Gastroesophageal sphincter (tissue), 4 donors: ENCODE measurements at places on chromosomes 2 and 18.

DNA sequence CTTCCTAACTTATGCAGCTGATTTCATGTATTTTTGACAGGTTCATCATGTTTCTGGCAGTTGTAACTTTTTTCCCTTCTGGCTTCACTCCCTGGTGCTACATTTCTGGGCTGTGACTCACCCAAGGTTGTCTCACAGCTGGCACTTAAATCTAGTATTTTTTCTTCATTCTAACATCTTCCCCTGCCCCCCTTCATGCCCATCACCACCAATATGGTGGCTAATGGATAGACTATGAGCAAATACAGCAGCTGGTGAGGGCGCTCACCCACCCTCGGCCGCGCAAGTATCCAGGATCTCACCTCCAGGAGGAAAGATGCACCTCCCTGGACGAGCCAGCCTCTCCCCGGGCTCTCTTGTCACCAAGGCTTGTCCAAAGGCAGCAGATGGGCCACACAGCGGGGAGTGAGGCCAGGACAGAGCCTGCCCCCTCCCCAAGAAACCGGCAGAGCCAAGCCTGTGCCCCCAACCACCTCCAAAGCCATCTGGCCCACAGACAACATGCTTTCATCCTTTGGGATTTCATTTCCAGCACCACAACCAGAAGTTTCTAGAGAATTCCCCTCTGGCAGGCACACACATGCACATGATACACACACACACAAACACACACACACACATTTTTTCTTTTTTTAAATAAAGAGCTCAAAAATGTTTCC is 39.1 kb downstream of the ATOH8 start:
- H3K36me3 ChIP-seq = no peaks in the 10 kb centered on the region
- H3K27me3 ChIP-seq = no peaks in the 10 kb centered on the region
- H3K4me3 ChIP-seq = no peak overlapping the region
- H3K27ac ChIP-seq = peak overlapping the region; percentile 80

GRCh38 chr18:58034370-58034769 is 9.7 kb upstream of the NEDD4L start:
- no peaks in the 10 kb centered on the region for H3K36me3 ChIP-seq
- no peaks in the 10 kb centered on the region for H3K27me3 ChIP-seq
- no peak for ATAC-seq
- no peak overlapping the region for H3K27ac ChIP-seq
- H3K4me3 ChIP-seq = no peak overlapping the region
- H3K4me1 ChIP-seq = no peaks in the 10 kb centered on the region

DNA sequence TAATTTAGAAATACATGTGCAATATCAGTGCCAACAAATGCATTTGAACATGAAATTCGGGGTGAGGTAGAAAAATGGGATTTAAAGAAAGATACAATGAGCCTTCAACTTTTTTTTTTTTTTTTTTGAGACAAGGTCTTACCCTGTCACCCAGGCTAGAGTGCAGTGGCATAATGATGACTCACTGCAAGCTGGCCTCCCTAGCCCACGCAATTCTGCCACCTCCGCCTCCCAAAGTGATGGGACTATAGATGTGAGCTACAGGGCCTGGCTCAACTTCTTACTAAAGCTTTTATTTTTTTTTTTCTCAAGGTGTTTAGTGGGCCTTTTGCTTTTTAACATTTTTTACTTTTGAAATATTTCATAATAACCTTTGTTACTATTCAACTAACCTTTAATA is 365.6 kb downstream of the LRRTM4 start:
- no peak overlapping the region for H3K4me3 ChIP-seq
- no peaks in the 10 kb centered on the region for H3K36me3 ChIP-seq
- no peak for ATAC-seq
- no peaks in the 10 kb centered on the region for H3K27me3 ChIP-seq

- H3K36me3 ChIP-seq = no peaks in the 10 kb centered on the region
- H3K4me3 ChIP-seq = no peak overlapping the region
- no peak for ATAC-seq
- no peak overlapping the region for H3K27ac ChIP-seq
Observed at GRCh38 chr2:52474091-52474490, 1293.5 kb upstream of the CHAC2 start.

GRCh38 chr2:15678346-15678745 is 86.7 kb downstream of the DDX1 start:
- H3K36me3 ChIP-seq = no peaks in the 10 kb centered on the region
- H3K4me1 ChIP-seq = peaks cover 7% of the 10 kb centered on the region
- H3K27ac ChIP-seq = no peak overlapping the region
- ATAC-seq = no peak
- no peak overlapping the region for H3K4me3 ChIP-seq
- no peaks in the 10 kb centered on the region for H3K27me3 ChIP-seq

- H3K4me3 ChIP-seq = no peak overlapping the region
- no peaks in the 10 kb centered on the region for H3K4me1 ChIP-seq
- H3K27me3 ChIP-seq = no peaks in the 10 kb centered on the region
- no peak overlapping the region for H3K27ac ChIP-seq
- ATAC-seq = no peak
Observed at GRCh38 chr2:2847209-2847676, 516.2 kb upstream of the MYT1L start.

GRCh38 chr2:170456914-170457313 is 258.2 kb upstream of the SP5 start:
- no peak for ATAC-seq
- no peak overlapping the region for H3K27ac ChIP-seq
- H3K27me3 ChIP-seq = peaks cover 8% of the 10 kb centered on the region
- H3K4me3 ChIP-seq = no peak overlapping the region

DNA sequence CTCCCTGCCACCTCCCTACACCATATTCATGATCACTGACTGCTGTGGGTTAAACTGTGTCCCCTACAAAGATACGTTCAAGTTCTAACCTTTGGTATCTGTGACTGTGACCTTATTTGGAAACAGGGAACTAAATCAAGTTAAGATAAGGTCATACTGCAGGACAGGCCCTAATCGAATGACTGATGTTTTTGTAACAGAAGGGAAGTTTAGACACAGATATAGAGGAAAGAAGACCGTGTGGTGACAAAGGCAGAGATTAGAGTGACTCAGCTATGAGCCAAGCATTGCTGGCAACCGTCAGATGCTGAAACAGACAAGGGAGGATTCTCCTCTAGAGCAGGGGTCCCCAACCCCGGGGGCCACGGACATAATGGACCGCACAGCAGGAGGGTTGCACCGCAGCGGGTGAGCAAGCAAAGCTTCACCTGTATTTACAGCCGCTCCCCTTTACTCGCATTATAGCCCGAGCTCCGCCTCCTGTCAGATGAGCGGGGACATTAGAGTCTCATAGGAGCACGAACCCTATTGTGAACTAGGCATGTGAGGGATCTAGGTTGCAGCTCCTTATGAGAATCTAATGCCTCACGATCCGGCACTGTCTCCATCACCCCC is 28.9 kb upstream of the RNF152 start:
- no peak overlapping the region for H3K4me3 ChIP-seq
- no peak for ATAC-seq
- H3K36me3 ChIP-seq = no peaks in the 10 kb centered on the region
- H3K27me3 ChIP-seq = no peaks in the 10 kb centered on the region
- no peaks in the 10 kb centered on the region for H3K4me1 ChIP-seq
- H3K27ac ChIP-seq = no peak overlapping the region

GRCh38 chr2:136208682-136209420 is 90.9 kb upstream of the CXCR4 start:
- H3K27me3 ChIP-seq = no peaks in the 10 kb centered on the region
- H3K36me3 ChIP-seq = no peaks in the 10 kb centered on the region
- H3K4me3 ChIP-seq = no peak overlapping the region

GRCh38 chr2:68388772-68389171 is 23.7 kb downstream of the PLEK start:
- no peak overlapping the region for H3K4me3 ChIP-seq
- no peaks in the 10 kb centered on the region for H3K36me3 ChIP-seq
- ATAC-seq = no peak
- no peak overlapping the region for H3K27ac ChIP-seq
